ENCODE measurements at places on chromosomes 6 and 20.

GRCh38 chr6:66226109-66226508 is 519.1 kb upstream of the EYS start:
- DNase-seq = no peak

- DNase-seq = no peak
Observed at GRCh38 chr6:108417027-108417426, 122.2 kb downstream of the AFG1L start.

- DNase-seq = no peak
Observed at GRCh38 chr6:113921299-113921904, 49.5 kb downstream of the HDAC2 start.

- no peak for DNase-seq
Observed at GRCh38 chr6:41622206-41622988, 15.9 kb upstream of the MDFI start.

GRCh38 chr6:9025796-9026394 is 590.5 kb upstream of the SLC35B3 start:
- no peak for DNase-seq

- no peak for DNase-seq
Observed at GRCh38 chr20:31330893-31331292, 22.5 kb upstream of the DEFB116 start.

GRCh38 chr6:155380666-155381332 is 66.5 kb upstream of the TFB1M start:
- no peak for DNase-seq

DNA sequence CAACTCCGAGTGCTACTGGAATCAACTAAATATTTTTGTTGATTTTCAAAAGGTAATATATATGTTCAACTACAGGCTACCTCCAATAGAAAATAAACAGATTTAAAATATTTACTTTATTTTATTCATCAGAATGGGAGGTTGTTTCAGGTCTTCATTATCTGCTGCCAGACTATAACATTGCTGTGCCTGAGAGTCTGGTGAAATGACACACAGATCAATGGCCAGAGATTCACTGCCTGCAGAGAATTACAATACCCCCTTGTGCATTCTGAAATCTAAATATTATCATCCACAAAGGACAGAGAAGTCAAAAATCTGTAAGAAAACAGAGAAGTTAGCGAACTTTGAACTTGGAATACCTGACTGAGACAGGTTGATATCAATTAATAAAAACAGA is 667.8 kb upstream of the GJE1 start:
- no peak for DNase-seq

DNA sequence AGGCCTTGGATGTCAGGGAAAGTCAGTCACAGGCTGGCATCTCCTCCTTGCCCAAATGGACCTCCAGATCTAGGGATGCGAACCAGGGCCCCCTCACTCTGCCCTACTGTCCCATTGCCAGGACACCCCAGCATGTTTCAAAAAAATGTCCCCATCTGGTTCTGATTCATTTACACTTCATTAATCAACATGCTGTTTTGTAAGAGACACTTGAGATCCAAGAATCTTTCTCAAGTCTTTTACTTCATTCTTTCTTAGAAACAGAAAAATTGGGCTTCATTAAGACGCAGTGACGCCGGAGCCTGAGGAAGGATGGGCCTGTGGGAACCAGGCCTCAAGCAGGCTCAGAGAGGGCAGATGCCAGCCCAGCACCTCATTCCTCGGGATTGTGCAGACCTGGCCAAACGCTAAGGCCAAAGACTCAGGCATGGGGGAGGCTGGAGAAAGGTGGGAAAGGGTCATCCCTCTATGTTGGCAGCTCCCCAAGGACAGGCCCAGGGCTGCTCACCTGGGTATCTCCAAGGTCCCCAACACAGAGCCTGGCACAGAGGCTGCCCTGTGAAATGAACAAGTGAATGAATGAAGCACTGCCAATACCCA is 3.8 kb downstream of the RSPO4 start:
- DNase-seq = no peak

DNA sequence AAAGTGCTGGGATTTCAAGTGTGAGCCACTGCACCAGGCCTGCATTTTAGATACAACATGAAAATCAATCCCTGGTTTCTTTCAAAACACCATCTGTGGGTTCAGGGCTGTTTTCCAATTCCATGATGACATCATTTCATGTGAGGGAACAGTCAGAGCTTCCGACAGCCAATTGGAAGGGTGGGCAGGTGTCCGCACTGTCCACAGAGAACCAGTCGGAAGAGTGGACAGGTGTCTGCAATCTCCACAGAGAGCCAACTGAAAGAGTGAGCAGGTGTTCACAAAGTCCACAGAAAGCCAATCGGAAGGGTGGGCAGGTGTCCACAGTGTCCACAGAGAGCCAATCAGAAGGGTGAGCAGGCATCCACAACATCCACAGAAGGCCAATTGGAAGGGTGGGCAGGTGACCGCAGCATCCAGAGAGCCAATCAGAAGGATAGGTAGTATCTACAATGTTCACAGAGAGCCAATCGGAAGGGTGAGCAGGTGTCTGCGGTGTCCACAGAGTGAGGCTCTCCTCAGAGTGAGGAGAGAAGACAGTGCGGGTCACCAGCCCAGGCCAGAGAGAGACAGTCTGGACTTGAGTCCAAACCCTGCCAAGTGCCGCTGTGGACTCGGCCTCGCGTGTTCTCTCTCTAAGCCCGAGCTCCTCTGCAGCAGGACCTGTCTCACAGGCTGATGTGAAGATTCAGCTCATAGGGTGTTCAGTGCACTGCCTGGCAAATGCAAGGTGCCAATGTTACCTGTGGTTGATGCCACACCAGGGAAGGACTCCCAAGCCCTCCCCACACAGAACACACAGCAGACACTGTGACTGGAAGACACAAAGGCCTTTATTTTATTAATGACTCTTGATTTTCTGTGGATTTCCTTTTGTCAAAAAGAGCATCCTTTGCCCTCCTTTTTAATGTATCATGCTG is 57.3 kb downstream of the DLL1 start:
- DNase-seq = no peak

DNA sequence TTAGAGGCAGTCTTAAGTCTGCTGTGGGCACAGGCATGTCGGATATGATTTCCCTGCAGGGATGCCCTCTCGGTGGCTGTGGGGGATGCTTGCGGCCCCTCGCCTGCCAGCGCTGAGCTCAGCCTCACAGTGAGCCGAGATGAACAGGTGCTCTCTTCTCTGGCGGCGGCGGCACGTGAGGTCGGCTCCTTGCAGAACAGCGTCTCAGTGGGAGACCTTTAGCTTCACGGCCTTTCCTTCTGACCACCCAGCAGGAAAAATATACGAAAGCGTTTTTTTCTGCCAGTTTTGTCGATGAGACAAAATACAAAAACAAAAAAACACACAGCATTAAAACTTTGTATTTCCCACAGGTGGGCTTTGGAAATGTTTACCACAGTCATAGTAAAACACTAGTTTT is 23.6 kb downstream of the FOXA2 start:
- no peak for DNase-seq

DNA sequence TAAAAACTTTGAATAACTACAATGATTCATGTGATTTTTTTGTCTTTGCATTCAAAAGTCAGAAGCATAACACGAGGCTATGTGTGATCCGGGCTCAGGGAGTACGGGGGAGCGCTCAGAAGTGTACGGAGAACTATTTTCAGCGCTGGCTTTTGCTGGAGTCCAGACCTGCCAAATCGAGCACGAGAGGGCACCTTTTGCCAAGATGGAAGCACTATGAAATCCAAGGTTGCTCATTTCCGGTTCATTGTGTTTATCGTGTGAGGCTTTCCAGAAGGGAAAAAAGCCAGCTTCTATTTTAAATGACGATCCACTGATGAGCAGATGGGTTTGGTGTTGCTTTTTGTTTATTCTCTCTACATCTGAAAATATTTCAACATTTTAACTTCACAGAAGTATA is 11.3 kb downstream of the RAMACL start:
- DNase-seq = no peak

DNA sequence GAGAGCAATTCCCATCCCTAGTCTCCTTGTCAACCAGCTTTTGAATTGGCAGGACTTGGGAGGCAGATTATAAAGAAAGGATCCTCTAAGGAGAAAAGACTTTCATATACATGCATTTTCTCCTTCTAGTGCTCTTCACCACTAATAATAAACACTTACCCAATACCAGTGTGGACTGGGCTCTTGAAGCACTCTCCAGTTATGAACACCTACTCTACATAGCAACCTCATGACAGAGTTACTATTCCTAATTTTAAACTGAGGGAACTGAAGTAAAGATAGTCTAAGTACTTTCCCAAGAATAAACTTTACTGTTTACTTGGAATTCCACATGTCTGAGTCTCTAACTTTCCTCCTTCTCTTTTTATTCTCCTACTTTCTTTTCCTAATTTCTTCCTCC is 4.8 kb downstream of the COL9A1 start:
- no peak for DNase-seq

GRCh38 chr20:63543131-63543530 is 4.4 kb downstream of the SRMS start:
- no peak for DNase-seq

DNA sequence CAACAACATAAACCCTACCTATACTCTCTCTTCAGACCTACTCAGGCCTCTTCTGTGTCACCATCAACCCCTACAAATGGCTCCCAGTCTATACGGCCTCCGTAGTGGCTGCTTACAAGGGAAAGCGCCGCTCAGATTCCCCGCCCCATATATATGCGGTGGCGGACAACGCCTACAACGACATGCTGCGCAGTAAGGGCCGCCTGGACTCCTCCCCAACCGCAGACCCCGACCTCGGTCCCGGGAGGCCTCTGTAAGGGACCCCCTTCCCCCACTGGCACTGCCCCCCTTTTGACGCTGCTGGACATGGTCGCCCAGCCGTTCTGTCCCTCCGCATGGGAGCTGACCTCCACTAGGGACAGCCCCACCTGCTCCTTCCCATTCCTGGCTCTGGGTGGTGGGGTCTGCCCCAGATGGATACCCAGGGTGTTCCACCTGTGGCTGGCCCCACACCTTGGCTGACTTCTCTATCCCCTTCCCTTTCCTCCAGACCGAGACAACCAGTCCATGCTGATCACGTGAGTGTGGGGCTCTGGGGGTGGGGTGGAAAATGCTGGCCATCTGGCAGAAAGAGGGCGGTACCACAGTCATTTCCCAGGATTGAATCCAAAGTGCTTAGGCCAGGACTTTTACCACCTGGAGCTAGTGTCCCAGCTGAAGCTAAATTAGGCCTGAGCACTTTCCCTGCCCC is 25.0 kb downstream of the MYH7B start:
- no peak for DNase-seq

GRCh38 chr20:24968278-24968800 is 19.3 kb downstream of the CST7 start:
- no peak for DNase-seq

GRCh38 chr20:6265204-6265904 is 142.5 kb upstream of the FERMT1 start:
- DNase-seq = no peak

GRCh38 chr20:49749625-49750024 is 35.9 kb upstream of the B4GALT5 start:
- no peak for DNase-seq

GRCh38 chr20:60365882-60366281 is 407.7 kb downstream of the CDH26 start:
- DNase-seq = no peak

DNA sequence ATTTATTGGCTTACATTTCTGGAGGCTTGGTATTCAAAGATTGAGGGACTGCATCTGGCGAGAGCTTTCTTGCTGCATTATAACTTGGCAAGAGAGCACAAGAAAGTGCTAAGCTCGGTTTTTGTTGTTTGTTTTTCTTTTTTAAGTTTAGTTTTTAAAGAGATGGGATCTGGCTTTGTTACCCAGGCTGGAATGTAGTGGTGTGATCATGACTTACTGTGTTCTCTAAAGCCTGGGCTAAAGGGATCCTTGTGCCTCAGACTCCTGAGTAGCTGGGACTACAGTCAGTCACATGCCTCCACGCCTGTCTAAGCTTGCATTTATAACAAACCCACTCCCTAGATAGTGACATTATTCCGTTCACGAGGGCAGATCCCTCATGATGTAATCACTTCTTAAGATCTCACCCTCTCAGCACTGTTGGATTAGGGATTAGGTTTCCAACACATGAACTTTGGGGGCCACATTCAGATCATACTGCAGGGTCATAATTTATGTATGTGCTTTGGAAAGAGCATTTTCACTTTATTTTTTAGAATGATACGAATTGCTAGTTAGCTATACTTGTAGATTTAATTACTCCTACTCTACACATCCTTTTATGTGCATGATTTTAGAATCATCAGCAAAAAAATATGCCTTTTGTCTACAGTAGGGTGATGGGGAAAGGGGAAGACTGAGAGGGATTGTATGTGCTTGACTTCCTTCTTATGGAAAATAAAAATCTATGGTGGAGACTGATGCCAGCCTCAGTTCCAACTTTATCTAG is 167.8 kb downstream of the JARID2 start:
- DNase-seq = no peak

- DNase-seq = no peak
Observed at GRCh38 chr6:10880366-10880765, 1.5 kb downstream of the GCM2 start.

- no peak for DNase-seq
Observed at GRCh38 chr6:112663698-112664097, 316.6 kb downstream of the RFPL4B start.

DNA sequence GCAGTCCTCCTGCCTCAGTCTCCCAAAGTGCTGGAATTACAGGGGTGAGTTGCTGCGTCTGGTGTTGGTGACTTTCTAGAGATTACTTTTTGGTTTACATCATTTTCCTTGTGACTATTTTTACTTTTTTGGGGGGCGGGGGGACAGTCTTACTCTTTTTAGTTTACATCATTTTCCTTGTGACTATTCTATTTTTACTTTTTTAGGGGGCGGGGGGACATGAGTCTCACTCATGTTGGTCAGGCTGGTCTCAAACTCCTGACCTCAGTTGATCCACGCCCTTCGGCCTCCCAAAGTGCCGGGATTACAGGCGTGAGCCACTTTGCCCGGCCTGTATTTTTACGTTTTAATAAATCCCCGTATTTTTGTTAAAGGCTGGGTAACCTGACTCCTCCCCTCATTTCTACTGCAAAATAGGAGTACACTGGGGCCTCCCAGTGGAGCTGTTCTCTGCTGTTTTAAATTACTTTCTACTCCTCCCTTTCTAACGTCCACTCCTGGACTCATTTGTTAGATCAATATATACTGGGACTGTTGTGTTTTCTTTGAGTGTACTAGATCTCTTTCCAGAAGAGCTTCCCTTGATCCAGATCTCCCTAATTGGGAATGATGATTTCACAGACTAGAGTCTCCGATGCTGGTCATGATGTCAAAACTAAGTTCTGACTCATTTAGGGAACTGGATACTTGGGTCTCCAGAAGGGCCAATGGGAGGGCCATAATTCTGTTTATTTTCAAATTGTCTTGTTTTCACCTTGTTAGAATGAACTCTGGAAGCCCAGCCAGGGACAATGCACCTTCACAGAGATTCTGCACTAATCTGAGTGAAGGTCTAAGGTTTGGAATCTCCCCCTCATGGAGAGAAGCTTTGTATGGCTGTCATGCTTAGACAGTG is 9.2 kb downstream of the HSPA1B start:
- no peak for DNase-seq

GRCh38 chr20:25195962-25196785 is 662 bp downstream of the ENTPD6 start:
- DNase-seq = peak; percentile 56

DNA sequence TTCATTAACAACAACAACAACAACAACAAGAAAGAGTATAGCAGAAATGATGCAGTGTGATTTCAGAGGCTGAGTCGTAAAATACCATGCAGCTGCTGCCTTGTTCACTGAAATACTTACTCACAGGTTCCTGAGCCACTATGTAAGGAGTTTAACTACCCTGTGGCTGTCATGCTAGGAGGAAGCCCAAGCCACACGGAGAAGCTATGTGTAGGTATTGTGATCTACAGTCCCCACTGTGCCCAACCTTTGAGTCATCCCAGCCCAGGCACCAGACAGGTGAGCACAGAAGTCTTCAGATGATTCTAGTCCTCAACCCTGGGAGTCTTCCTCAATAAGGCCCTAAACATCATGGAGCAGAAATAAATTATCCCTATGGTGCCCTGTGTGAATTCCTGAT is 14.6 kb upstream of the RALY start:
- no peak for DNase-seq

Measured in breast epithelium (tissue), 4 donors.